ENCODE measurements at places on chromosomes 7 and 10.

GRCh38 chr10:19572056-19572455 lies 244.2 kb upstream of the PLXDC2 start:
- DNase-seq: no peak

DNA sequence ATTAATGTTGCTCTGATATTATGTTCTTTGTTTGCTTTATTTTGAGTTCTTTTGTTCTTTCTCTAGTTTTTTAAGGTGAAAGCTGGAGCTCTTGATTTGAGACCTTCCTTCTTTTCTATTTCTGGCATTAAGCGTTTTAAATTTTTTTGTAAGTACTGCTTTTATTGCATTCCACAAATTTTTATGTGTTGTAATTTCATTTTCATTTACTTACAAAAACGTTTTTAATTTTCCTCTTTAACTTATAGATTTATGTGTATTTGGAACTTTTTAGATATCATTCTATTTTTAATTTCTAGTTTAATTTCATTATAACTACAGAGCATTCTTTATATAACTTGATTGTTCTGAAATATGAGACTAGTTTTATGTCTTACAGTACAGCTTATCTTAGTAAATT lies 395.6 kb downstream of the ETV1 start:
- DNase-seq: no peak

DNA sequence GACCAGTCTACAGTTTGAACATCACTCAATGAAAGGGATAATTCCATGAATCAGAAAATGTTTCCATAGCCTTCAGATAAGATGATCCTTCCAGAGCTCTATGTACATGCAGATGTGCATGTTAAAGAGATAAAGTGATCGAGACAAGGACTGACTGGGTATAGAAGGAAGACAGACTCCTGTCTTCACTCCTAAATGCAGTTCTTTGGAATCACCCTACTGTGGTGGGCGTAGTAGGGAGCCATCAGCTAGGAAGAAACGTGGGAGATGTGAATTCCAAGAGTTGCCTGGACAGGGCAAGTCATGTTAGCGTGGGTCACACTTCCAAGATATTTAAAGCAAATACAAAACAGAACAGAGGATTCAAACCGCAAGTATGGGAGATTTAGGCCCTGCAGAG lies 23.9 kb downstream of the LOXL4 start:
- no peak for DNase-seq

GRCh38 chr10:25804505-25804904 lies 129.5 kb upstream of the MYO3A start:
- DNase-seq: no peak

GRCh38 chr10:14737808-14738545 lies 36.7 kb downstream of the FAM107B start:
- DNase-seq: no peak

DNA sequence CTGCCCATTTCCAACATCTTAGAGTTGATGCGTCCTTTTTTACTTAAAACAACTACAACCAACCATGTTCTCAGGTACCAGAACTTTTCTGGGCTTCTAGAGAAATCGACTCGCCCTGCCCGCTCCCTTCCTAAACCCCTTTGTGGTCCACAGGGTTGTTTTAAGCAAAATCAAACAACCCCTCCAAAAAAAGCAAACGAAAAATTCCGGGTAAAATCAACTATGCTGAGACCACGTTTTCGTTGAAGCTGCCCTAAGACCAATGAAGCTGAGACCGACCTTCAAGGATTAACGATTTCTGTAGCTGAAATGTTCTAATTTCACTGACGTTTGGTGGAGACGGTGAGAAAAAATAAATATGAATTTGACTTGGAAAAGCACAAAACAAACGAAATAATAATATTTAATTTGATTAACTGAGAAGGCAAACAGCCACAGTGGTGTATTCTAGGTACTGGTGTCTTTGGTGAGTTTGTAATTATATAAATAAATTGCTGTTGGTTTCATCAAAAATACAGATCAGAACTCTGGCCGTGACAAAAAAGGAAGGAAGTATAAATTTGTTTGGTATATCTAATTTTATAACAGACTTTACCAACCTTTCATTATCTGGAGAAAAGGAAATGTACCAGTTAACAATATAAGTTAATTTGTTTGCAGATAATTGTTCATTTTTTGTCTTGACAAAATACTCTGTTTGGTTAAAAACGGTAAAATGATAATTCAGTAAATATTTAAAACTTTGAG lies 4.7 kb upstream of the IGF2BP3 start:
- no peak for DNase-seq

GRCh38 chr10:87862679-87863052 lies 667 bp downstream of the KLLN start:
- no peak for DNase-seq

GRCh38 chr10:16995867-16996529 lies 133.6 kb downstream of the CUBN start:
- DNase-seq: no peak

- DNase-seq: no peak
These were observed 85.9 kb upstream of the PLXDC2 start for GRCh38 chr10:19730167-19730906.

DNA sequence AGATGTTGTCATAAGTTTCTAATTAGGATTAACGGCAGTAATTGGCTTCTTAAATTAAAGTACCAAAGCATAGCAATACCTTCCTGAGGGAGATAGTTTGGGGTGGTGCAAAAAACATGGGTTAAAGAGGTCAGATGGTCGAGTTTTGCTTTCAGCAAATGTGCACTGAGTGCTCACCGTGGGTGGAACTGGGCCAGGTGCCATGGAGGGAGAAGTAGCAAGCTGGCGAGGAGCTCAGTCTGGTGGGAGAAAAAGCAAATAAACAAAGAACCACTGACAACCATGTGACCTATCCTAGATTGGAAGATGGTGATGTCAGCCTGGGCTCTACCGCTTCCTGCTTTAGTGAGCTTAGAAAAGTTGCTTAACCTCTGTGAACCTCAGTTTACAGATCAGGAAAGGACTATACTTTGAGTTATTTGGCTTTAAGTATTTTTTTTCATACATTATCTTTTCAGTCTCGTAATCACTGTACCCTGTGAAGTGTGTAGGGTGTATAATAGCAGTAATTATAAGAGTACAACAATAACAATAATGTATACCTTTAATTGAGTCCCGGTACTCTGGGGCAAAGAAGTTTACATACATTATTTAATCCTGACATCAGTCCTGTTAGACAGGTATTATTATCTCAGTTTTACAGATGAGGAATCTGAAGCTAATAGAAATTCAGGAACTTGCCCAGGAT lies 69.0 kb upstream of the PDCD4 start:
- peak; percentile 5 for DNase-seq

DNA sequence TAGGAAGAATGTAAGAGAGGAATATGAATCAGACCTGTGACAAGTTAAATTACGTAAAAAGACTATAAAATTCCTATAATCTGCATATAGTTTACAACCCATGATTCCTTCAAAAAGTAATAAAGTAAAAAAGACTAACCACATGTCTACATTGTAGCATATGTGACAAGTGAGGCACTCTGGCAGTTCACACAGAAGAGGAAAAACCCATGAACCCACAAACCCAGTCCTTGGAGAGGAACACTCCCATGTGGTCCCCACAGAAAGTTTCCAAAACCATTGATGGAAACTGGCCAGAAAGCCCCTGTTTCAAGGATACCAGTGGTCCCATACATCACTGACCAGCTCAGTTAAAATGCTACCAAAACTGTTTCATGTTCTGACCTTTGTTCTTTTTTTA lies 15.7 kb downstream of the KDM7A start:
- DNase-seq: no peak

GRCh38 chr7:56046721-56047445 lies 4.4 kb downstream of the PSPH start:
- no peak for DNase-seq

- no peak for DNase-seq
These were observed 65.5 kb downstream of the LRRC17 start for GRCh38 chr7:102978284-102978683.

DNA sequence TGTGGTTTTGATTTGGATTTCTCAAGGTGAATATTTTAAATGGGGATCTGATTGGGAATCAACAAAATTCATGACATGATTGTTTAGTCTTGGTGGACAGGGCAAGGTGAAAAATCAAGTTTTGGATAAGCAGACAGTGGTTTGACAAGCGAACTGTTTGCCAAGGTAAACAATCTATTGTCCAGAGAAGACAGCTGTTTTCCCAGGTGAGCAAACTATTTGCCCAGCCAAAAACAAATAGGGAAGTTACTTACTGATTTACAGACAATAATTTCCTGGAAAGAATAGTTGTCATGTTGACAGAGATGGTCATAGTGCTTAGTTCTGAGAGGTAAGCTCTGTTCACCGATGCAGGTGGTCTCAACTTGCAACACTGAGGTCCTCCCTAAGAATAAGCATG lies 94.0 kb upstream of the STEAP1B start:
- DNase-seq: no peak

DNA sequence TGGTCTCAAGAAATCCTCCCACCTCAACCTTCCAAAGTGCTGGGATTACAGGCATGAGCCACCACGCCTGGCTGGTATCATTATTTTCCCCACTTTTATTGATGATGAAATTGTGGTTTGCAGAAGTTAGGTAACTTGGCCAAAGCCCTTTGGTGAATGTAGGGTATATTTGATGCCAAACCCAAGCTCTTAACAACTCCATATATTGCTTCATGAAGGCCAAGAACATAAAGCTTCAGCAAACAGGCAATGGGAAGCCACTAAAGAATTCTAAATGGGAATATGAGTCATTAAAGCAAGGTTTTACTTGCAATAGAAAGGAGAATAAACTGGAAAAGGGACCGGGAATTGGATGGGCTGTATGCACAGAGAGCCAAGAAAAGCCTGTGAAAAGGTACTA lies 142.7 kb downstream of the KMT2E start:
- no peak for DNase-seq

GRCh38 chr10:6239213-6239991 lies 36.7 kb downstream of the PFKFB3 start:
- peak; percentile 50 for DNase-seq

GRCh38 chr10:51117053-51117660 lies 42.9 kb downstream of the PRKG1 start:
- DNase-seq: no peak

- DNase-seq: no peak
These were observed 66.7 kb upstream of the FGL2 start for GRCh38 chr7:77266291-77266794.

GRCh38 chr7:64686493-64687184 lies 20.7 kb downstream of the ZNF107 start:
- DNase-seq: no peak

DNA sequence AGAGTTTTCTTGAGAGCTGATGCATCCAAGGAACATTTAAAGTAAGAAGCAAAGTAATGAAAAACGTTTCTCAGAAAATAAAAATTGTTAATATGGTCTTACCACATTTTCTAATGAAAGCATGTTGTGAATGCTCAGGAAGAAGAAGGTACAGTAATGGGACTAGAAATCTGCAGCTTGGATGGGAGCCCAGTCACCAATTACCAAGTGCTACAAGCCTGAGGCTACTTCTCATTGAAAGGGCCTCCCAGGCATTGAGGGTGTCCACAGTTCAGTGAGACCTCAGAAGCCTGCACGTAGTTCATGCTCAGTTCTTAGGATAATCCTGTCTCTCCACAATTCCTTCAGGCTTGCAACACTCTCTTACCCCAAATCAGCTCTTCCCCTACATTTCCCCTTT lies 17.6 kb downstream of the PTN start:
- DNase-seq: no peak

- DNase-seq: no peak
These were observed 7.0 kb upstream of the GBX1 start for GRCh38 chr7:151174246-151175046.

All from stimulated activated CD8-positive, alpha-beta memory T cell treated with anti-CD3 and anti-CD28 coated beads, Interleukin-12 subunit alpha, Interleukin-12 subunit beta, amount 100 ng/mL, for 1 hour (primary cell).